SW480 (cell line): ENCODE measurements at places on chromosomes 5 and 9.

DNA sequence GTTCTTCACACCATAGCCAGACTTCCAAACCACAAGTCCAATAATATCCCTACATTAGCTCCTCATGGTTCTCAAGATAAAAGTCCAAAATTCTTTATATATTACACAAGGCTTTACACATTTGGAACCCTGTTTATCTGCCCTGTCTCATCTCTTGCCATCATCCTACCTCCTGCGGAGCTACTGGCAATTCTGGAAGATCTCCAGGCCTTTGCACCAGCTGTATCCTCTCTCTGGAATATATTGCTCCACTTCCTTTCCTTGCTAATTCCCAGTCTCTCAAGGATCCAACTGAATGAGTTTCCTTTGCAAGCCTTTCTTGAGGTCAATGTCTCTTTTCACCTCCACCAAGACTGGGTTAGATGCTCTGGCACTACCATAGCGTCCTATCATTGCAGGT, 41.3 kb upstream of the MIER3 start:
- DNase-seq, result no peak

DNA sequence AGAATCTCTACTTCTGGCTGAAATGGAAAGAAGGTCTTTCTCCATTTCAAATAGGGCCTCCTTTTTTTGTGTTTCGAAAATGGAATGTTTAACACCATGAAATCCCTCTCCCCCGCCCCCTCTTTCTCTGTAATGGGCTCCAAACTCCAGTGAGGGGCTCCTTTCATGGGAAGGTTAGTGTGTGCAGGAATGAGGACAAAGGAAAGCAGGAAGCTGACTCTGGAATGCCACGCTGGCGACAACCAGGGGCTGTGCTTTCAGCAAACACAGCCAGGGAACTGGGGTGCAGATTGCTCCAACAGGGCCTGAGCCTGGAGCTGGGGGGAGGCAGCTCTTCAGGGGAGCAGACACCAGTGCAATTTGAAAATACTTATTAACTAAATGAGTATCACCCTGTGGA, 82.8 kb downstream of the CRB2 start:
- DNase-seq, result no peak

- no peak for DNase-seq
Measured at GRCh38 chr5:35853631-35854030, 3.1 kb upstream of the IL7R start.

- DNase-seq, result no peak
Measured at GRCh38 chr5:81154725-81155124, 78.4 kb upstream of the CKMT2 start.

- no peak for DNase-seq
Measured at GRCh38 chr9:91541734-91542133, 118.1 kb upstream of the NFIL3 start.

DNA sequence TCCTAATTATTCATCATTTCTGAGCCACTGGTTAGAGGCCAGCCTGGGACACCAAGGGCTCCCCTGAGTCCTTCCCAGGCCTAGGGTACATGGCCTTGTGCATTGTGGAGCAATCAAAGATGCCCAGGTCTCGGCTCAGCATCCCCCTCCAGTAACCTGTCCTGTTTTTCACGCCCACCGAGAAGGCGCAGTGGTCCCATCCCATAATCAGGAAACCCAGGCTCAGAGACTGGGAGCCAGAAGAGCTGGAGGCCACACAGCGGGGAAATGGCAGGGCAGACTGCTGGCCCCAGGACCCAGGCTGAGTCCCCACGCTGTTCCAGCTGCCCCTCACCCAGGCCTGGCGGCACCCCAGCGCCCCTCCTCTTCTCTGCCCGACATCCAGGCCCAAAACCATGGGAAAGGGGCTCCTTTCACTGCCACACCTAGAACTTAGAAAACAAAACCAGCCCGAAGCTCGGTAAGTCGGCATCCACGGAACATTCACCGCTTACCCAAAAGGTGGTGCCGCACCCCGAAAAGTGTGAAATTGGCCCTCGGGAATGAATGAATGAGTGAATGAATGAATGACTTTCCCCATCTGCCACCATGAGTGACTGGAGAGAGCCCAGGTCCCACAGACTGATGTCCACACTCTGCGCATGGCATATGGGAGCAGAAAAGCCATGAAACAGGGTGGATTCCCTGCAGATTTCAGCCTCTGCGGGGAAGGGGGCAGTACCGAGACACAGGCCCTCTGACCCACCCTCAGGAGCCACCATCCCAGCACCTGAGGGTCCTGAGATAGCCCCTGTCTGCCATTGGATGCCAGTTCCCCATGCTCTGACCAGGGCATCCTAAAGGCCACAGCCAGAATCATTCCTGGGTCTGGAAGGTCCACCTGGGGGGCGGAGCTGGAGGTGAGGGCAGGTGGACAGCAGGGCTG, 132.5 kb downstream of the OLFM1 start:
- no peak for DNase-seq

- no peak for DNase-seq
Measured at GRCh38 chr9:128102861-128103588, 24.5 kb downstream of the PTGES2 start.

DNA sequence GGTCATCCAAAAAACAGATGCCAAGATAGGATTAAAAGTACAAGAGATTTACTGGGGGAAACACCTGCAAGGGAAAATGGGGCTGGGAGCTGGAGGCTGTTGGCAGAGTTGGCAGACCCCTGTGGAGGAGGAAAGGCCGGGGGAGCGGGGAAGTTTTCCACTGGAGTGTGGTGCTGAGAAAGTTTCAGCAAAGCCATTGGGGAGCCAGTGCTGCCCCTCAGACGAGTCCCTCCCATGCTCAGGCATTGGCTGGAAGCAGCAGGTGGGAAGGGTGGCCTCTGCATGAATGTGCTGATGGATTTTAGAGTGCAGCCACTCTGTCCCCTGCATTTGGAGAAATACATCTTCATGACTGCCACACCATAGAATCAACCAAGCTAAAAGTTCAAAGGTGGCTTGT, 52.8 kb downstream of the TTC1 start:
- DNase-seq, result no peak

- DNase-seq, result no peak
Measured at GRCh38 chr5:115214541-115214940, 44.8 kb upstream of the TRIM36 start.

- DNase-seq, result no peak
Measured at GRCh38 chr5:5699062-5699461, 276.6 kb downstream of the ICE1 start.

GRCh38 chr5:157431544-157432200, 28.3 kb upstream of the NIPAL4 start:
- DNase-seq, result peak; percentile 80

DNA sequence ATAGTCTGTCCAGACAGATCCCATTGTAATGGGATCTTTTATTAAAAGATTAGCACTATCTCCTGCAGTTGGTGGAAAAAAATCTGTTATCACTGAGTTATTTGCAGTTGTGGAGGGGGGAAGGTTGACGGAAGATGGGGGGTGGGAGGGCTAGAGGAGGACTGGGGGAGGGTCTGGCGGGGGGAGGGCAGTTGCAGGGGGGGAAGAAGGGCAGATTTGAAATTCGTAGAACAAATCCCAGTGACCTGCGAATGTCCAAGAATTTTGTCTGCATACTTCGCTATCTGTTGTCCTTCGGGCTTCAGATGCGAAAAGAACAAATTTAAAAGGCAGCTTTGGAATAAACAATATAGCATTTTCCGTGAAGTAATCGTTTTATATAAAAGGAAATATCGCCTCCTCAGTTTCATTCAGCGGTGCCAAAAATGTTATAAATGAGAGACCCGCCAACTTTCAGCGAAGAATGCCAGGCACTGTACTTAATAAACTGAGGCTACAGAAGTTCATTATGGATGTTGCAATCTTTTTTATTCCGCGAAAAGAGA, 1.3 kb upstream of the FST start:
- no peak for DNase-seq

DNA sequence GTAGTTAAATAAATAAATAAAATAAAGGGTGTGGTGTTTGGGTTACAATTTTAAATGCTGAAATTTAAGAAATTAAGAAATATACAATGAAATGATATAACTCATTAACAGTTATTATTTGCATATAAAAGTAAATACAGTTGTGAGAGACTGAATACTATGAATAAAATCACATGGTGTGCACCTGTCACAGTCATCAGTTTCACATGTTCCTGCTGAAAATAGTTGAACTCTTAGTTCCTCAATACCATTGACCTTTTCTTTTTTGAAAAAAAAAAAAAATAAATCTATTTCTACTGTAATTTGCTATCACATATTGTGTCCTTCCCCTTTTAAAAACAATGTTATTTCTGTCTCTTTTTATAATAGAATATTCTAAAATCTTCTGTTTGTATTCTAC, 130.9 kb upstream of the CHD1 start:
- no peak for DNase-seq

DNA sequence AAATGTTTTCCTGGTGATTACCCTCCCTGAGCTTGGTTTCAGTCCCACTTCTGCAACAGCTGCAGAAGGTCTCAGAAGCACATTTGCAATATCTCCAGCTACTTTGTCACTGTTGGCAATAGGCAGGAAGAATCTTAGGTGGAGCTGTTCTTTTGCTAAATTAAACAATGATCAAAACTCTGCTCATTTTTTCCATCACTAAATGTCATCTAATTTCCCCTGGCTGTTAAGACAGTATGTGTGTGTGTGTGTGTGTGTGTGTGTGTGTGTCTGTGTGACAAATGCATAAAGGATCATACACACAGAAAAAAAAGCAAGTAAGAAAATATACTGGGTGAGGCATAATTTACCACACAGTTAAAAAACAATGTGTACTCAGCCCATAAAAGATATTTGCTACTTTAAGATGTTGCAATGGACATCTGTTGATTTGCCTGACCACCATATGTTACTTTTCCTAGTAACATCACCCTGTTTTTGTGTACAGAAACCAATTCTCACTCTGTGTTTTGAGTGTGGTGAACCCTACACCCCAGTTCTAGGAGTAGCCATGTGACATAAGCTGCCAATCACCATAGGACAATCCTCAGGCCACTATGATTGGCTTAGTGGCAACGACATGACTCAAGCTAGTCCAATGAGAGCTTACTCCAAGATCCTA, 572.6 kb upstream of the CLINT1 start:
- no peak for DNase-seq

GRCh38 chr5:3789519-3790193, 194.0 kb downstream of the IRX1 start:
- DNase-seq, result no peak

DNA sequence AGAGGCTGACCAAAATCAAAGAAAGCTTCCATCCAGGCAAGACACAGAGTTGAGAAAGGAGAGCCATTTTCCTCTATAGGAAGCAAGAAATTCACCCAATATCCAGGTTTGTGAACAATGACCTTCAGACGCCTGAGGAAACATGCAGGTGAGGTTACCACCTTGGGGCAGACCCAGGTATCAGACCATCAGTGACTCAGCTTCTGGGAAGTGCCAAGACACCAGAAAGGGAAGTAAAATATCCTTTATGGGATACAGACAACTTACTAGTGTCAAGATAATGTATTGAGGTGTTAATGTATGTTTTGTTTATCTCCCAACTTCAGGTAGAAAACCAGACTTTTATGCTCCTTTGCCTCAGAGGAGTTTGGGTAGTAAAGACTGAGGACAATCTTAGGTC, 2.2 kb upstream of the DTWD2 start:
- DNase-seq, result no peak

GRCh38 chr5:8650186-8650585, 781.2 kb downstream of the MTRR start:
- DNase-seq, result peak; percentile 15

DNA sequence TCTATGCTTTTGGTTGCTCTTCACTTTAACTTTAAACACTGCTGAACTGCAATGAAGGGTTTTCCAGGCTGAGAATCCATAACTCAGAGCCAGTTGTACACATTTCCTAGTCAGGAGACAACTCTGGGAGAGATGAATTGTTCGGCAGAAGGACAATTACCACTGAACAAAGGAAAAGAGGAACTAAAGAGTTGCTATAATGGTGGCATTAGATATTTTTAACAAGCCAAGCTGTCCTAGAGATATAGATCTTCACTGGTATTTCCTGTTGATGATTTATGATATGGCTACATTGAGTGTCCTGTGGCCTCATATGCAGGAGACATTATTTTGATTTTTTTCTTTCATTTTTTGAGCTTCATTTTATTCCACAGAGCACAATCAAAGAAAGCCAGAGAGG, 219.1 kb upstream of the PCSK5 start:
- no peak for DNase-seq

DNA sequence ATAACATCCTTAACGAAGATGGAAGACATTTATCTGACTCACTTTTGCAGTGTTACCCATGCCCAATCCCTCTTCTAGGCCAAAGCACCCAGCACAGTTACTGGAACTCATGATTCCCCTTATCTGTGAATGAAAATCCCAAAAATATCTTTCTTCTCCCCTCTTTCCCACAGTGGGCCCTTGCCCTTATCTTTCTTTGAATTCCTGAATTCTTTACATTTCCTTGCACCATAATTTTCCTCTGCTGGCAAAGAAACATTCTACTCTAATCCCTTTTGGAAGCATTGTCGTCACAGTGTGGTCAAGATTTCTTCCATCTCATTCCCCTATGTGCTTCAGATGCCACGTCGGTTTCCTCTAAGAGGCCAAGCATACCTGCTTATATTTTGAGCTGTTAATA, 135.9 kb upstream of the LIFR start:
- DNase-seq, result no peak

DNA sequence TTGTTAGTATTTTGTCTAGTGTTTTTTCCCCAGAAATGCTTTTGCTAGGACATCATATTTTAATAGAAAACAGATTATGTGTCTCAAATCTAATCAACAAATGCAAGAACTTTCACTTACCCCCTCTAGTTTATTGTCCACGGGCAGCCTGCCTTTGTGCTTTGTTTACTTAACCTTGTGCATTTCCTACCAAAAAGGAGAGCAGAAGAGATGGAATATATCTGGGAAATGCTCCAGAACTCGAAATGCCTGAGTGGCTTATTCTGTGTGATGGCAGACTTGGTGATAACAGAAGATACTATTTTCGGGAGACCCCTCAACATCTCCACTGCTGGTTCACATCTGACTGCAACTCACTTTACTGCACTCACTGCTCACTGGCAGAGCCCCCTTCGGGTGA, 33.3 kb upstream of the SPDL1 start:
- DNase-seq, result no peak

DNA sequence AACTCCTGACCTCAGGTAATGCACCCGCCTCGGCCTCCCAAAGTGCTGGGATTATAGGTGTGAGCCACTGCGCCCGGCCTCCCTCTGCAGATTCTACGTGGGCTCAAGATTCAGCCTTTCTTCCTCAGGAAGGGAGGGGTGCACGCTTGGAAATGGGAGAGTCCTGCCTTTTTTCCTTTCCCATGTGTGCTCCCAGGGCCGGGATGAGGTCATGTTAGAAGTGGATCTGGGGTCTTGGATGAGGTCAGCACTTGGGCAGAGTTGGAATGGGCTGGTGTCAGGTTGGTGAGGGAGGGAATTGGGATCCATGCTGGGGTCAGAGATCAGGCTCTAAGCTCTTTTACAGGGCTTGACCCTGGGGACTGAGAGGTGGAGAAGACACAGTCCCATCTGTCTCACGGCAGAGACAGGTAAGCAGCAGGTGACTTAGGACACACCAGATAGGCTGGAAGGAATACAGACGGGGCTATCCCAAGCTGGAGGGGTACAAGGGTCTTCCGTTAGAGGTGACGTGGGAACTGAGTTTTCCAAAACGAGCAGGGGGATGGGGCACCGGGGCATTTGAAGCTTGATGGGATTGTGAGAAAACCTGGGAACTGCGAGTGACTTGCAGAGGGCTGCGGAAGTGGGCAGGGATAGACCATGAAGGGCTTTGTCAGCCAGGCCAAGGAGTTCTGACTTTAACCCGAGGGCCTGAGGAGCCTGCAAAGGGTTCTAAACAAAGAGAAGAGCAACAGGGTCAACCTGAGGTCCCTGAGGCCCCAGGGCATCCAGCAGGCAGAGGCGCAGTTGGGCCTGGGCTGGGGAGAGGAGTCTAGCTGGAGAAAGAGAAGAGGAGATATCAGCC, 1.8 kb upstream of the AQP7 start:
- DNase-seq, result no peak
